Activated T-helper 1 cell treated with anti-CD3 and anti-CD28 coated beads, Interleukin-12 subunit alpha, Interleukin-12 subunit beta, Interleukin-2, Interleukin-4 antibody, amounts not matched to agents 30 ng/mL and 10 ng/mL and 1 ng/mL, durations not matched to agents 14 hours and 24 hours and 36 hours (primary cell): ENCODE measurements at places on chromosomes 11 and 22. TPM values are rescaled to one million over a fixed set of nuclear protein-coding genes. Genes with fewer than 3 reads are reported as not detected.

DNA sequence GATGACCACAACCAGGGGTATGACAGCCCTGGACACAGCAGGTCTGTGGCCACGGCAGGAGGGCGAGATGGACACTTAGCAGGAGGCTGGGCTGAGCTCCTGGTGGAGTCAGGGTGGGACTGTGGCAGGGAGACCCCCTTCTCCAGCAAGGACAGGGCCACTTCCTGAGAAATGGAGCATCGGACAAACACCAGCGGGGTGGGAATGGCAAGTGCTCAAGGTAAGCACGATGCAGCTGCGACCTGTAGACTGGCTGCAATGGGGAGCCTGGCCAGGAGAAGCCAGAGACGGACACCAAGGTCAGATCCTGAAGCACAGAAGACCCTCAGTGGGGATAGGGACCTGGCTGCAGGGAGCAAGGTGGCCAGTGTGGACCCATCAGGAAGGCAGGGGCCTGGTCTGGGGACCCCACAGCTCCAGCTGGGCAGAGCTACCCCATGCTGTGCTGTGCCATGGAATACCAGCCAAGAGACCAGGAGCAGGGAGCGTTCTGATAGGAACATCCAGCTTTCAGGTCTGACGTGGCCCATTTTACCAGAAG is 29.2 kb downstream of the RSPH14 start:
- H3K4me3 ChIP-seq = no peak overlapping the region
- H3K4me1 ChIP-seq = no peaks in the 10 kb centered on the region
- peaks cover 2% of the 10 kb centered on the region for H3K27me3 ChIP-seq
- no peak overlapping the region for H3K27ac ChIP-seq
- no peaks in the 10 kb centered on the region for H3K36me3 ChIP-seq
- no peak for DNase-seq

Gene CKAP5
- 121 TPM in 2 replicates for total RNA-seq

Gene PRSS23
- total RNA-seq = 77.2 and 83.0 TPM in 2 replicates

DNA sequence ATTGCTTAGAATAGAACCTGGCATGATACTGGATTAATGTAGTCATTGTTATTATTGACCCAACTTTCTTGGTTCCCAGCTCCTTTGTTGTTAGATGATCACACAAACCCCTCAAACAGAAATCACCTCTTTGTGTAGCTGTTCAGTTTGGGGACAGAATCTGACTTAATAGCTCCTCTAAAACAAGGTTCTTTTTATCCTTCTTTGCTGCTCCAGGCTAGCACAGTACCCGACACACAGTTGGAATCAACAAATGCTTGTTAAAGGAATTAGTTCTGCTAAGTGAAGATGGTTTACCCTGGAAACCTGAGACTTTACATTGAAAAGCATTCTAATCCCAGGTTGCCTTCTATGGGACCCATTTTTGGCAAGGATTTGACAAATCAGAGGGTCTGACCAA is 43.9 kb downstream of the GAB2 start:
- peaks cover 30% of the 10 kb centered on the region for H3K4me1 ChIP-seq
- no peak for DNase-seq
- H3K36me3 ChIP-seq = peaks cover 21% of the 10 kb centered on the region
- no peaks in the 10 kb centered on the region for H3K27me3 ChIP-seq
- H3K4me3 ChIP-seq = no peak overlapping the region

- no peak overlapping the region for H3K27ac ChIP-seq
- no peaks in the 10 kb centered on the region for H3K27me3 ChIP-seq
- H3K36me3 ChIP-seq = no peaks in the 10 kb centered on the region
- H3K4me3 ChIP-seq = no peak overlapping the region
- no peaks in the 10 kb centered on the region for H3K4me1 ChIP-seq
Observed at GRCh38 chr11:20875889-20876288, 206.5 kb downstream of the NELL1 start.

- peaks cover 4% of the 10 kb centered on the region for H3K36me3 ChIP-seq
- no peaks in the 10 kb centered on the region for H3K27me3 ChIP-seq
- no peaks in the 10 kb centered on the region for H3K4me1 ChIP-seq
Observed at GRCh38 chr22:45781459-45781858, 109.8 kb downstream of the ATXN10 start.

DNA sequence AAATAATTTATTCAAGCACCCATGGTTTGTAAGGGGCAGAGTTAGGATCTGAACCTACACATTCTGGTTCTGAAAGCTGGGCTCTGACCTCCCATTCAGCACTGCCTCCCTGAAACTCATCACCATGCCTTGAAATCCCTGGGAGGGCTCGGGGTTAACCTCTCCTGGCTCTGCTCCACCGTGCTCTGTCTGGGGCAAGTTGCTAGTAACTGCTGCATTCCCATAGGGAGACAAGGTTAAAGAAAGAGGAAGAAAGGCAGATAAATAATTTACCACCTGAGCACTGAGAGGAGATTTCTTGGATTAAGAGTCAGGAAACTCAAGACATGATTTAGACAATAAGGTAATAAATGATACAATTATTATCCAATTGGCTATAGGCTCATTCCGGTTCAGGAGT is 199.3 kb downstream of the KIF18A start:
- no peak overlapping the region for H3K27ac ChIP-seq
- no peaks in the 10 kb centered on the region for H3K36me3 ChIP-seq
- no peaks in the 10 kb centered on the region for H3K27me3 ChIP-seq
- no peak overlapping the region for H3K4me3 ChIP-seq

GRCh38 chr11:61588728-61589191 is 7.9 kb upstream of the SYT7 start:
- no peaks in the 10 kb centered on the region for H3K36me3 ChIP-seq
- no peak overlapping the region for H3K27ac ChIP-seq
- H3K4me1 ChIP-seq = peaks cover 5% of the 10 kb centered on the region
- peaks cover 36% of the 10 kb centered on the region for H3K27me3 ChIP-seq

GRCh38 chr22:45843031-45843430 is 133.9 kb downstream of the WNT7B start:
- H3K4me3 ChIP-seq = no peak overlapping the region
- DNase-seq = no peak
- H3K27ac ChIP-seq = no peak overlapping the region

DNA sequence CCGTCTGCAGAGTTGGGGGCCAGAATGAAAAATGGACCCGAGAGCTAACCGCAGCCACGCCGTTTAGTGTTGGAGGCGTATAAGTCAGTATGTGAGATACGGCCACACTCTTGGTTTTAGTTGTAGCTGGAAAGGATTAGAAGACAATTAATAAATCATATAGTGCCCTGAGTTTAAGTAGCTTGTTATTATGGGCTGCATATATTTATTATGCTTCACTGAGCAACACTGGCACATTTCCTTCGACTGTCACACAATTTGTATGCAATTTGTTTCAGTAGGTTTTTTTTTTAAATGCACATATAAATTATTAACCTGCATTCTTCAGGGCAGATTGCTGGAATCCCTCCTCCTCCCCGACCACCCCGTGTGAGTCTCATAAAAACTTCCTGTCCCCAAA is 56.9 kb downstream of the PKNOX2 start:
- H3K4me1 ChIP-seq = no peaks in the 10 kb centered on the region
- H3K4me3 ChIP-seq = no peak overlapping the region
- no peak overlapping the region for H3K27ac ChIP-seq
- DNase-seq = no peak
- peaks cover 2% of the 10 kb centered on the region for H3K27me3 ChIP-seq
- no peaks in the 10 kb centered on the region for H3K36me3 ChIP-seq

Gene MRPL40
- total RNA-seq = 36.0 and 38.5 TPM in 2 replicates

GRCh38 chr11:78925387-78925786 is 350.7 kb upstream of the NARS2 start:
- H3K4me1 ChIP-seq = no peaks in the 10 kb centered on the region
- H3K36me3 ChIP-seq = no peaks in the 10 kb centered on the region
- H3K27ac ChIP-seq = no peak overlapping the region
- peaks cover 11% of the 10 kb centered on the region for H3K27me3 ChIP-seq
- DNase-seq = no peak

Gene KRTAP5-9
- total RNA-seq = not detected in 2 replicates

DNA sequence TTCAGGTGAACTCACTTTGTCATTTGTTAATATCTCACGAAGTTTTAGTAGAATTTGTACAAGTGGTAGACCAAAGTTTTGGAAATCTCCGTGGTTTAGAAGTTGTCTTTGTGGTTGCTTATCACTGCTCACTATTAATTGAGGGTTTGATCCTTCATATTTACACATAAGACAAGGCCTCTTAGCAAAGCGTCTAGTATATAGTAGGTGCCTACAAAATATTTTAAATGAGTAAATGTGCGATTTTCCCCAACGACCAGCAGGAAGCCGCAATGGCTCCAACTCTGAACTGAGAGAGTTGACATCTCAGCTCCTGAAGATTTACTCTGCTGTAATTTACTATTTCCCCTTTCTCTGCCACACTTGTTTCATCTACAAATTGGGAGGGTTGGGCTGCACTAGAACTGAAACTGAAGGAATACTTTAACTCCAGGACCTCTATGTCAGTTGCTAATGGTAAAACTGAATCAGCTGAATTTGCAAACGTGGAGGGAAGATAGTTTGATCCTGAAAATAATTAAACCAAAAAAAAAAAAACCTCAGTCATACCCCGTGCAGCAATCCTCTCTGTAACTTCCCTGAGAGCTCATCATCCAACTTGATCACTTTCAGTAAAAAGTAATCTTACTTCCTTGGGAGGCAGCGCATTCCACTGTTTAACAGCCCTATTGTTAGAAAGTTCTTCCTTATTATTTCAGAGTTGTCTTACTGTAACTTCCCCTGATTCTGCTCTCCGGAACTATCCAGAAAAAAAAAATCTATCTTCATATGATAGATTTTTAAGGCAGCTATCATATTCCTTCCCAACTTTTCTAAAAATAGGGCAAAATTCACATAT is 1.3 kb upstream of the SBF2 start:
- peaks cover 40% of the 10 kb centered on the region for H3K4me1 ChIP-seq
- no peaks in the 10 kb centered on the region for H3K36me3 ChIP-seq
- H3K27ac ChIP-seq = no peak overlapping the region
- peak overlapping the region; percentile 80 for H3K4me3 ChIP-seq
- DNase-seq = no peak

Gene SPTBN2
- 0.91 and 1.1 TPM in 2 replicates for total RNA-seq

DNA sequence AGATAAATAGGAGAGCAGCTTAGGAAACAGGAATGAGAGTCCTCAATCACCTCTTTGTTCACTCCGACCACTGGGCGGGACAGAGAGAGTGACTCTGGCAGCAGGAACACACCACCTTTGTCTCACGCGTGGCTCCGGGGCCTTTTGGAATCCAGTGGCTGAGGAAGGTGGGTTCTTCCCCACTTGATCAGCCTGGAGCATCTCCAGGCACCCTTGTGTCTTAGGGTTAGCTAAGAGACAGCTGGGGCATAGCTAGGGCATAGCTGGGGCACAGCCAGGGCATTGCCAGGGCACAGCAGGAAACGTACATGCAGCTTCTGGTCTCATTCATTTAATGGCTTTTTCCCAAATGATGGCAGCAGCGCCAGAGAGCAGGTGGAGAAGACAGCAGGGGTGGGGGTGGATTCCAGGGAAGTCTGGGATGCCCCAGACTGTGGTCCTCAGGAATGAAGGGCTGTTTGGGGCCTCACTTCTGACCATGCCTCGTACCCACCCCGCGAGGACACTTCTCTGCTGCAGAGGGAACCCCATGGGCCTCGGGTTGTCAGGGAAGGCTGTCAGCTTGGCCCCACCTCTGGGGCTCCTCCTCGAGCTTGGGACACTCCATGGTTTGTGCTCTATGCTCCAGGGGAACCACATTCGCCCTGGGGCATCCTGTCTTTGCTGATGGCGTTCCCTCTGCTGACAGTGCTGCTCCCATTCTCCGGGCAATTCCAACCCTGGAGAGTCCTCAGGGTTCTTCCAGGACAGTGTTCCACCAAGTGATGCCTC is 30.4 kb upstream of the SHANK2 start:
- DNase-seq = no peak
- H3K4me3 ChIP-seq = no peak overlapping the region
- H3K27ac ChIP-seq = no peak overlapping the region
- H3K27me3 ChIP-seq = no peaks in the 10 kb centered on the region
- no peaks in the 10 kb centered on the region for H3K36me3 ChIP-seq

- peaks cover 2% of the 10 kb centered on the region for H3K36me3 ChIP-seq
- H3K27ac ChIP-seq = peak overlapping the region; percentile 19
- DNase-seq = no peak
- no peak overlapping the region for H3K4me3 ChIP-seq
- no peaks in the 10 kb centered on the region for H3K27me3 ChIP-seq
- H3K4me1 ChIP-seq = peaks cover 64% of the 10 kb centered on the region
Observed at GRCh38 chr11:12106501-12106900, 3.9 kb upstream of the MICAL2 start.

Gene GAS2
- total RNA-seq = 2.0 and 2.1 TPM in 2 replicates

GRCh38 chr11:130533113-130533798 is 84.8 kb downstream of the ADAMTS15 start:
- no peak for DNase-seq
- H3K4me1 ChIP-seq = no peaks in the 10 kb centered on the region
- H3K27ac ChIP-seq = no peak overlapping the region
- H3K27me3 ChIP-seq = peaks cover 9% of the 10 kb centered on the region
